Breast epithelium (tissue), 4 donors: ENCODE measurements at places on chromosomes 12 and 14.

DNA sequence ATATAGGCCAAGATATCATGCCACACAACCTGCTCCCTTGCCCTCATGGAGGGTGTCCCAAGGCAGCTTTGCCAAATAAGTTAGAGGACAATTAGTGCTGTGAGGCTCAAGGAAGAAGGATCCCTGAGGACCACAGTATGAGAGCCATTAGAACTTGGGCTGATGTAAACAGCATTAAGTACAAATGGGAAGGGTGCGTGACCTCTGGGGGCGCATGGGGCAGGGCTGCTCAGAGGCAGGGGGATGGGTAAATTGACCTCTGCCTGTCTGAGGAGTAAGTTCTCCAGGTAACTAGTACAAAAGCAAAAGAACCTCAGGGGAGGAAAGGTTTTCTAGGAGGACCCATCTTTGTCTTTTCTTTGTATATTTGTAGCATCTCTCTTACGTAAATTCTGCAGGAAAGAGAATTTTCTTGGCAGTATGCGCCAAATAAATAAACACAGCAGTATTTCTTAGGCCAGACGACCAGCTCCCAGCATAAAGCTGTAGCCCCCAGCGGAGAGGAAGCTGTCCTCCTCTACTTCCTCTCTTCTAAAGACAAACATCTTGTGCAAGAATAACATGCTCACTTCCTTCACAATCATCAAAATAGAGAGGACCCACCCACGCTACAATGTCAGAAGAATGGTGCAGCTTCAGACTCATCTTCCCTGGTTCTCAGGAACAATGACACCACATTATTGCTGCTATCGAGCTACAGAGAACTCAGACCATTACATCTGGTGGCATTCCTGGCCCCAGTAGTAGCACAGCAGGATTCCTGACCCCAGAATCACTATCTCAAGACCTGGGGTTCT lies 16.4 kb upstream of the VWF start:
- DNase-seq: no peak
- no peaks in the 10 kb centered on the region for H3K36me3 ChIP-seq
- no peaks in the 10 kb centered on the region for H3K27me3 ChIP-seq
- H3K4me3 ChIP-seq: no peak overlapping the region
- H3K4me1 ChIP-seq: no peaks in the 10 kb centered on the region

DNA sequence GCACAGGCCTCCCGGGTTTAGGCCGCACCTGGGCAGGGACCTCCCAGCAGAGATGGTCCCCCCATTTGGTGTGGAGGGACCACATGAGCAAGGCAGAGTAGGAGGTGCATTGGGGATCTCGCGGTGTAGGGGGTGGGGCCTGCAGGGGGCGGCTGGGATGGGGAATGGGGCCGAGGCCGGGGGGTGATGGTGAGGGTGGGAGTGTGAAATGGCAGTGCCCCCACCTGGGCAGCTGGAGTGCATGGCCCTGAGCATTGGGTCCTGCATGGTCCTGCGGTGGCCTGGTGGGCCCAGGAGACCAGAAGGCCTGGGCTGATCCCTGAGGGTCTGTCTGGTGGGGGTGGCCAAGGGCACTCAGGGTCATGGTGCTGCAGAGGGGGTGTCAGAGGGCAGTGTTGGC lies 111.8 kb downstream of the KIF26A start:
- no peaks in the 10 kb centered on the region for H3K36me3 ChIP-seq
- no peaks in the 10 kb centered on the region for H3K4me1 ChIP-seq
- H3K4me3 ChIP-seq: no peak overlapping the region

GRCh38 chr12:83113945-83114344 lies 427.2 kb downstream of the TMTC2 start:
- H3K4me3 ChIP-seq: no peak overlapping the region
- H3K36me3 ChIP-seq: no peaks in the 10 kb centered on the region
- no peaks in the 10 kb centered on the region for H3K4me1 ChIP-seq
- H3K27ac ChIP-seq: no peak overlapping the region
- no peak for DNase-seq

DNA sequence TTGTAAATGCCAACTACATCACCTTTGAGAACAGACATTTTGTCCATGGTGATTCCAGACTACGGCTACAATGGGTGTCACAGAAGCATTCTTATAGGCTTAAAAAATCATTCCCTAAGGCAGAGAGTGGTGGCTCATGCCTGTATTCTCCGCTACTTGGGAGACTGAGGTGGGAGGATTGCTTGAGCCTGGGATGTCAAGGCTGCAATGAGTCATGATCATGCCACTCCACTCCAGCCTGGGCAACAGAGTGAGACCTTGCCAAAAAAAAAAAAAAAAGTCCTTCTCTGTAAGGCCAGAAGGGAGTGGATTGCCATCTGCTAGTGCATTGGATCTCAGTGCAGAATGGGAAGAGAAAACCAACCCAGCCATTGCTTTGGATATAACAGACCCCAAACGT lies 522.5 kb downstream of the VRK1 start:
- H3K36me3 ChIP-seq: no peaks in the 10 kb centered on the region
- H3K27ac ChIP-seq: no peak overlapping the region
- H3K4me1 ChIP-seq: no peaks in the 10 kb centered on the region
- no peaks in the 10 kb centered on the region for H3K27me3 ChIP-seq
- no peak overlapping the region for H3K4me3 ChIP-seq

GRCh38 chr12:92278378-92278828 lies 132.8 kb upstream of the BTG1 start:
- peak overlapping the region; percentile 78 for H3K27ac ChIP-seq
- no peaks in the 10 kb centered on the region for H3K36me3 ChIP-seq
- no peaks in the 10 kb centered on the region for H3K27me3 ChIP-seq
- no peak for DNase-seq
